ENCODE measurements at places on chromosomes 6 and 20. TPM values are rescaled to one million over a fixed set of nuclear protein-coding genes. Genes with fewer than 3 reads are reported as not detected.

GTSF1L gene
- not detected for total RNA-seq

CCN6 gene
- total RNA-seq, result not detected

BPIFB2 gene
- not detected for total RNA-seq

NRSN1 gene
- not detected for total RNA-seq

SLC23A2 gene
- total RNA-seq, result 28.2 TPM

MRPS18A gene
- total RNA-seq, result 23.5 TPM

TRAPPC3L gene
- 0.12 TPM for total RNA-seq

MOCS1 gene
- 18.0 TPM for total RNA-seq

CAGE1 gene
- not detected for total RNA-seq

OTOR gene
- not detected for total RNA-seq

KCNK5 gene
- total RNA-seq, result 54.3 TPM

FAM120B gene
- total RNA-seq, result 13.4 TPM

CYP39A1 gene
- total RNA-seq, result 21.2 TPM

All from right lobe of liver (tissue), 6 donors.